NCI-H2029 (cell line): ENCODE measurements at places on chromosomes 3 and 15.

DNA sequence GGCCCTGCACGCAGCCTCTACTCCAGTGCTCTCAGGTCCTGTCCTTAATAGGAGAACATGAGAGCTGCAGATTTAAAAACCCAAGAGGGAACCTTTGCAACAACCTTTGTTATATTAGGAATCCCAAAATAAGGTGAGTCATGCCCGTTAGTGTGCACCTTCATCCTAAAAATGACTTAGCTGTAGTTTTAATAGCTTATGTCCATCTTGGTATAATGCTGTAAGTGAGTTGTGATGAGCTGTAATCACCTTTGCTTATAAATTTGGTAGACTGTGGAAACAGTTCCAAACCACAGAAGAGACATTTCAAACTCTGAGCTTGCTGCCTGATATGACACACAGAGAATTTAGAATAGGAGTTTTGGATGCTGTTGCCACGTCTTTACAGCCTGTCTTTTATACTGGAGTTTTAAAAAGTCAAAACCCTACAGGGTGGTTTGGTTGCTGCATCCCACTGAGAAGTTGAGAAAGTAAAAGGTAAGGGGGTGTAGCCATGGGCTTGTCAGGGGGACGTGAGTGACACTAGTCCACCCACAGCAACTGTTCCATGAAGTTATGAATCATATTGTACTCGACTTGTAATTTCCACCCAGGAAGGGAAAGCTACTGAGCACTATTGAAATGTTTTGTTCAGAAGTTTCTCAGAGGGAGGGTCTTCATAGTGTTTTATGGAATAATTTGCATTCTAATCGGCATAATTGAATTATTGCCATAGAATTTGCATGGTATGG lies 27.4 kb upstream of the CD47 start:
- no peak for DNase-seq

- no peak for DNase-seq
These were observed 1161.2 kb downstream of the ROBO2 start for GRCh38 chr3:78201091-78201490.

GRCh38 chr3:195163719-195164572 lies 107.0 kb downstream of the XXYLT1 start:
- DNase-seq: no peak

DNA sequence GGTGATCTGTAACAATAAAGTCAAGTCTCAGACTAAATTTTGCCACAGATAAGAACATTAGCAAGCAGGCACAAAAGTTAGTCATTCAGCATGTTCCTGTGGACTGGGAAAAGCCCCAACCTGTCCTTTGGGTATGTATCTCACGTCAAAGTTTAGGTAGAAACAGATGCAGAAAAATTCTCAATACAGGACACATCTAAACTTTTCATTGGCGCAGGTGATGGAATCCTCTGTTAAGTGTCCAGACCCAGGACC lies 120.6 kb downstream of the ATG7 start:
- DNase-seq: no peak

DNA sequence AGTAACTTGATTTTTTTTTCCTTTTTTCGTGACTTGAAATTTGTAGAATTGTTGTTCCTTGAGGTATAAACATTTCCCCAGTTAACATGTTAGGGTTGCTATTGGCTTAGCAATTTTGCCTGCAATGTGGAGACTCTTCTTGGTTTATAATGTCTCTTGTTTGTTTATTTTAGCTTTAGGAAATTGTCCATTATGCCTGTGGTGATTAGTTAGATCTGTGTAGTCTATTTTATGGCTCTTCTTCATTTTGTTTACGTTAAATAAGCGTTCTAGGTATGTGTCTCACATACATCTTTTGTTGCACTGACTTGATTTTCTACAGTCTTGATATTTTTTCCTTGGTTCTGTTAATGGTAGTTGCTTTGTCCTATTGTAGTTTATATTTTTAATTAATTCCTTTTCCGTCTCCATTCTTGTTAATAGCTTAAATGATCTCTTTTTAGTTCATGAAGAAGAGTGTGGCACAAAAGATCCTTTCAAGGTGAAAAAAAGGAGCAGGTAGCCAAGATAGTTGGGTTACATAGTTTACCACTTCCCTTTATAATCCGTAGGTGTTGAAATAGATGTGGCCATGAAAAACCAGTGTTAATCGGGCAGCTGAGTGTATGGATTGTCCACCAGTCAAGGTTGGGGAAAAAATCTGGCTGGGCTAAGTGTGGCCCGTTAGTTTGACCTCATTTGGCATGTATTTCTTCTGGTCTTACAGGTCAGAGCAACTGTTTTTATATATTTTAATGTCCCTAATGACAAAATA lies 12.1 kb downstream of the IQGAP1 start:
- no peak for DNase-seq

DNA sequence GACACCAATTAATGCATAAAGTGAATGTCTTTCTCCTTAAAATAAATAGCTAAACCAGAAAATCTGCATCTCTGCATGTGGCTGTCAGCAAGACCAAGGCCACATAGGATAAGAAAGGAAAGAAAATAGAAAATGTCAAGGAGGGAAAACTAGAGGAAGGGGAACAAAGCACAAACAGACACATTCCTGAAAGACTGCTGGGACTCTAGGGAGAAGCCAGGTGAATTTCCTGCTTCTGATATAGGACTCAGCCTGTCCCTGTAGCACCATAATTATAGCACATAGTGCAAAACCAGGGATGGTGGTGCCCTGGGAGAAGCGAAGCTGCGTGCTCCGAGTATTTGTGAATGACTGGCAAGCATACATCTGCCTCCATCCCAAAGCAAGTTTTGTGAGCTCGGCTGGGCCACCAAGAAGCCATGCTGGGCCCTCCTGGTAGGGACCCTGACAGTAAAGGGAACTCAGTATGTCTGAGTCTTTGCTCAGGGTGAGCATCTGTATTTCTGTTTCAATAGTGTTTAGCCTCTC lies 14.2 kb downstream of the FSTL1 start:
- DNase-seq: no peak

GRCh38 chr3:129938140-129938930 lies 36.2 kb upstream of the TRH start:
- no peak for DNase-seq

DNA sequence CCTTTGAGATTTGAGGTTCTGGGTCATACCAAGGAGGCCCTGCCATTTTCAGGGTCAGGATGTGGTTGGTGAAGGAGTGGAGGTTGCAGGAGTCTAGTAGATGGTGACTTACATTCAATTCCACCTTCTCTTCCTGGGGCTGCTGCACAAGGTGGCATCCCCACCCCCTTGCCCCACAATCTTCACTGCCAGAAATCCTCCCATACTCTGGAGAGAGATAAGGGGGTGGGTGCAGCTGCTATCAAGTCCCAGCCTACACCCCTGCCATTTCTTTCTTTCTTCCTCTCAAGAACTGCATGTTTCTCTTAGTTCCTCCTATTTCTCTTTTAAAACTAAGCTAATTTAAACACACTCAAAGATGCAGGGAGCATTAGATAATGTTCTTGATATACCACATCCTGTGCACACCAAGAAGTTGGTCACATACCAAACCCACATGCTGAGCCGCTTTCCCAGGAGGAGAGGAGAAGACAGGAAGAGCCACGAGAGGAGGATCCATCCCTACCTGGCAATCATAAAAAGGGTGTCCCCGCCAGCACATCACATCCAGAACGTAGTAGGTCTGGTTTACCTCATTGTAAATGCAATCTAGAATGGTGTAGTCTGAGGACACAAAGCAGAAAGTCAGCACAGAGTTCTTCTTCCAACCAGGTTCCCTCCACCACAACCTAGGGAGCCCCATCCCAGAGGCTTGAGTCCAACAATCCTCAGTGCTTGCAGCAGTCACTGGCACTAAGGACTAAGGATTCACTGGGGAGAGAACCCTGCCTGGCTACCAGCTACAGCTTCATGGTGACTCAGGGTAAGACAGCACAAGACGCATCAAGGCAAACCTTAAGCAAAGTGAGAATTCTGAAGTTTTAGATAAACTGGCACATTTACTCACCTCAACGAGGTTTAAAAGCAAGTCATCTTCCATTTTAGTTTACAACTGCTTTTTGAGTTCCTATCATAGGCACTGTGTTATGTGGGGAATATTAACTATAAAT lies 18.5 kb downstream of the SNUPN start:
- no peak for DNase-seq

GRCh38 chr3:11536132-11536935 lies 107.4 kb downstream of the VGLL4 start:
- no peak for DNase-seq

GRCh38 chr3:8359133-8359532 lies 142.5 kb upstream of the LMCD1 start:
- DNase-seq: no peak

- no peak for DNase-seq
These were observed 56.6 kb upstream of the POMGNT2 start for GRCh38 chr3:43162230-43163084.

- DNase-seq: no peak
These were observed 165.6 kb upstream of the CCDC54 start for GRCh38 chr3:107211608-107212007.

DNA sequence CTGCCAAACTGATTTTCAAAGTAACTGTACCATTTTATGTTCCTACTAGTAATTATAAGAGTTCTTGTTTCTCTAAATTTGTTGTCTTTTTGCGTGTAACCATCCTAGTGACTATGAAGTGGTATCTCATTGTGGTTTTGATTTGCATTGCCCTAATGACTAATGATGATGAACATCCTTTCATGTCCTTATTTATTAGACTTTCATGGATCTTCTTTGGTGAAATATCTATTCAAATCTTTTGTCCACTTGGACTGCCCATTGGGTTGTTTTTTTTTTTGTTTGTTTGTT lies 3.6 kb downstream of the OXSR1 start:
- DNase-seq: no peak

DNA sequence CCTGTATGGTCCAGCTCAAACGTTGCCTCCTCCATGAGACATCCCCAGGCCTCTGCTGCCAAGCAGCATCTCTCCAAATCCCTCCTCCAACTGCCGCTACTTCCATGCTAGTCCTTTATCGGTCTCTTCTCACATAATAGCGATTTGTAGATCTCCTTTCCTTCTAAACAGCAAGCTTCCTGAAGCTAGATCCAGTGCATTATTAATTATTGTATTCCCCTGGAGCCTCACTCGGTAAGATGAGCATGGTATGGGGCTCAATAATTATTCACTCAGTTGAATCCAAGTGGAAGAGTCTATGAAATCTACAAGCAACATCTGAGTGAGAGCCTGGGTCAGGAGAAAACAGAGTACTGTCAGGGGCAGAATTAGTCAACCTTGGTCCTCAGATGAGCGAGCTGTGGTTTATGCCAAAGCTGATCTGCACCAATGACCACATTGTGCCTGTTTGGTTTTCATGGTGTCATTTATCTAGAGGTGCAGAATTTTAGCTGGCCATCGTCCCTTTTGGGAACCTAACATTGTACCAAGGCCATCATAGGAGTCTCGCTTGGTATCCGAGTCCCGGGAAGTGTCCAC lies 93.8 kb upstream of the UBE2E1 start:
- no peak for DNase-seq

- DNase-seq: peak; percentile 60
These were observed 124.4 kb downstream of the PTPRG start for GRCh38 chr3:61685755-61686154.

DNA sequence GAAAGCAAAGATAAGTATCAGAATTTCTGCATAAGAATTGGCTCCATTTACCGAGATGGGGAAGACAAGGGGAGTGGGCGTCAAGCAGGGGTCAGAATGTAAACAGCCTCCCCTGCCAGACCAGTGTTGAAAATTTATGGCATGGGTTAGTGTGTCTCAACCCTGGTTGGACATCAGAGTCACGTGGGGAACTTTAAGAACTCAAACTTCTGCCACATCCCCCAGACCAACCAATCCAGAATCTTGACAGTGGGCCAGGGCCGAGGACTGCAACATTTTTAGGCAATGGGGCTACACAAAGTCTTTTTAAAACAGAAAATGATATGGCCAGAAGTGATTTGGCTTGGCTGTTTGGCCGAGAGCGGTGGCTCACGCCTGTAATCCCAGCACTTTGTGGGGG lies 14.3 kb upstream of the MASP1 start:
- no peak for DNase-seq

DNA sequence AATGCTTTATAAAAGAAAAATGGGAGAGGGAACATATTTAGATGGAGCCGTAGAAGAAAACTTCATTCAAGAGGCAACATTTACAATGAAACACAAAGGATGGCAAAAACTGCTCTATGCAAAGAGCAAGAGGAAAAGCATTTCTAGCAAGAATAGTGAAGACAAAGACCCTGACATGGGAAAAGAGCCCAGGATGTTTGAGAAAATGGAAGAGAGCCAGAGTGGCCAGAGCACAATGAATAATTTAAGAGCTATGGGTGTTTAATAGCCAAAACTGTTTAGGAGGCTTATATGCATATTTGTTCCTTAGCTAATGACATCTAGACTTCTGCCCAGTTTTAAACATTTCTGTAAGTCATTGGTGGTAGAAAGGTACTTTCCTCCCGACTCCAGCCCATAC lies 25.4 kb upstream of the SEMA6D start:
- DNase-seq: no peak

DNA sequence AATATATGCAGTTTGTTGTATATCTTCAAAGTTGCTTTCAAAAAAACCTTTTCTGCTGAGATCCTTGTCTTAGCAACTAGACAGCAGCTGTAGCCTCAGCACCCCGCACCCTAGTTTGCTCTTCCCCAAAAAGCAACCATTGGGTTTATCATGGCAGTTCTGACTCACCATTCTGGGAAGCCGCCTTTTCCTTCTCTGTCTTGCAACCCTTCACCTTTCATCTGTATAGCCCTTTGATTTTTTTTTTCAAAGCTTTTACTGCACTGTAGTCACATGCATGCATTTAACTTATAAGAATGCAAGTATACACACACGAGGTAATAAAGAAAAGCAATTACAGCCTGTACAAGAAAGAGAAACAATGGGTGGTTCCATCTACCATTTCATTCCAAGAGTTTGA lies 65.1 kb upstream of the THBS1 start:
- no peak for DNase-seq

DNA sequence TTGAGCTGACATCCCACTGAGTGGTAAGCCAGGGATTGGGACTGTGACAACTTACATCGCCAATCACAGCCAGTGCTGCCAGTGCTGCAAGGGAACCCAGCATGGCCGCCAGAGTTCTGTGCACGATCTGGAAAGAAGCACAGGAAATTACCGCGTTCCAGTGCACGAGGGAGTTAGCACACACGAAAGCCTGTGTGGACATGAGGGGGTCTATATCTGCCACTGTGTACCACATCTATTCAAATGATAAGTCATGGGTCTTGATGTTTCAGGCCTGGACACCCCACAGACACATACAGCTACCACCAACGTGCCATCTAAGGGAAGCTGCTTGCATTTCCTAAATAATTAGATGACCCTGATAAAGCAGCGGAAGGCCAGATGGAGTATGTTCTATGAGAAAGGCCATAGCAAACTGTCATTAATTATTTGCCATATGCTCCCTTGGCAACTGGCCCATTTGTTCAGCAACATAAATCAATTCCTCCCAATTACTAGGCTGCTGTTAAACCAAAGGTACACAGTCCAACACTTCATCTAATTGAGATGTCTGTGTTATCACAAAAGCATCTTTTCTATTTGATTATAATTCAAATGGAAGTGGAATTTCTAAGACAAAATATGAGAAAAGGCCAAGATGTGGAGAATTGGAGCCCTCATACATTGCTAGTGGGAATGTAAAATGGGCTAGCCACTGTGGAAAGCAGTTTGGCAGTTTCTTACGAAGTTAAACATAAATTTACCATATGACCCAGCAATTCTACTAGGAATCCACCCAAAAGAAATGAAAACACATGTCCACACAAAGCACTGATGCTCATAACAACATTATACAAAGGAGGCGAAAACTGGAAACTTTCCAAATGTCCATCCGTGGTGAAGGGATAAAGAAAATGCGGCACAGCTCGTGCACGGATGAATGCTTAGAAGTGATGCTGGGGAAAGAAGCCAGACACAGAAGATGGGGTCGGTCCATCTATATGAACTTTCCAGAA lies 108.3 kb downstream of the OCA2 start:
- DNase-seq: no peak

- no peak for DNase-seq
These were observed 129.0 kb upstream of the NEO1 start for GRCh38 chr15:72923289-72923688.
